CD4-positive, alpha-beta T cell treated with Interleukin-2 at 100 ng/mL for 4 hours (primary cell): ENCODE measurements at places on chromosomes 13 and 19.

GRCh38 chr19:46878613-46879375, 18.0 kb downstream of the ARHGAP35 start:
- no peak for DNase-seq

DNA sequence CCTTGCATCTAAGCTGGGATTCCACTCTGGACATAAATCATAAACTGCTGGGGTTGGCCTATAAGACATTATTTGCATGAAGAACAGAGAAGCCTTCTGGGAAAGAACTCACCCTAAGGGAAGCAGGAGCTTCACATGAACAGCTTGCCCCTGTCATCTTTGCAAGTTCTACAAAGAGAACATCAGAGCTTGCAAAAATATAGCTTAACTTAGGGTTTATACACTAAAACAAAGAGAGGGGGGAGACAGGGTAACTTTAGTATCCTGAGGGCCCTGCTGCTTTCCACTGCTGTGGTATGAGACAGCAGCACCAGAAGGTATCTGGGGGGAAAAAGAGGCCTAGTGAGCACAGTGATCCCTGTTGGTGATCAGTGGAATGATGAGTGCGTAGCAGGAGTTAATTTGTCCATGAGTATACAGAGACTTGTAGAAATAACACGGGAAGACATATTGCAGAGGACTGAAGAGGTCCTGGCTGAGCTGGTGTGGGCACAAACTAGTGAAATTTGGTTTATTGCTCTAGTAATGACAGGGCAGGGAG, 116.1 kb upstream of the TSC22D1 start:
- no peak for DNase-seq

DNA sequence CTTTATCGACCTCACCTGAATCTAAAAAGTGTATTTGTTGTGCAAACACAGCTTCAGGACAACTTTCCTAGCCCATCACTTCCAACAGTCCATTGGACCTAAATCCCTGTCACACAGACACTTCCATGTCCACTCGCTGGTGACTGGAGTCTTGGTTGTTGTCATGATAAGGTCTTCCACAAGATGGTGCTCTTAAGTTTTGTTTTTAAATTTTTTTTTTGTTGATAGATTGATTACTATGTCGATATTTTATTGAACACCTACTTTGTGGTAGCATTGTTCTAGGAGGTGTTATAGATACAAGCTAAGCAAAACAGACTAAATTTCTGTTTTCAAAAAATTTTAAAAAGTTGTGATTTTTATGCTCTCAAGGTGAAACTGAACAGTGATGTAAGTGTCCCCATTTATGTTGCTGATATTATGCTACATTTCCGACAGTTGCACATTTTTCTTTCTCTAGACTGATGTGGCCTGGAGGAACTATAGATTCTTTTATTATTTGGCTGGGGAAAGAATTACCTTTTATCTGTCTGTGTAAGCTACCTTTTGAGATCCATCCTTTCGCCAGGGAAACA, 8.1 kb upstream of the ERICH6B start:
- DNase-seq, result peak; percentile 3

- DNase-seq, result no peak
These were observed 2.7 kb upstream of the CALM3 start for GRCh38 chr19:46598372-46598917.

DNA sequence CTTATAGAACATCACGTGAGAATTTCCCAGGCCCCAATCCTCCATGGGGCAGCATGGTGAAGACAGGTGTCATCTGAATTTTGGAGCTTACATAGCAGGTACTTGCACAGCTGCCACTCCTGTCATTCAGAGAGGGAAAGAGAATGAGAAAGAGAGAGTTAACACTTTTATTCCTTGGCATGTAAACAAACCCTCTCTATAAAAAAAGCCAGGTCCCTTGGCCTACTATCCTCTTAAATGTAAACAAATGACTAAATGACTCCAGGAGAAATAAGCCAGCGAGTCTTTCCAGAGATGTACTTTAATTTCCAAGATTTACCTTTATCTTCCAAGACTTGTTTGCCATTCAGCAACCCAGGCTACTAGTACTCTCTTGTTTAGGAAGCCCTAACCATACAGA, 195.3 kb upstream of the HTR2A start:
- no peak for DNase-seq
